ENCODE measurements at places on chromosomes 5 and 9. TPM values are rescaled to one million over a fixed set of nuclear protein-coding genes. Genes with fewer than 3 reads are reported as not detected.

DNA sequence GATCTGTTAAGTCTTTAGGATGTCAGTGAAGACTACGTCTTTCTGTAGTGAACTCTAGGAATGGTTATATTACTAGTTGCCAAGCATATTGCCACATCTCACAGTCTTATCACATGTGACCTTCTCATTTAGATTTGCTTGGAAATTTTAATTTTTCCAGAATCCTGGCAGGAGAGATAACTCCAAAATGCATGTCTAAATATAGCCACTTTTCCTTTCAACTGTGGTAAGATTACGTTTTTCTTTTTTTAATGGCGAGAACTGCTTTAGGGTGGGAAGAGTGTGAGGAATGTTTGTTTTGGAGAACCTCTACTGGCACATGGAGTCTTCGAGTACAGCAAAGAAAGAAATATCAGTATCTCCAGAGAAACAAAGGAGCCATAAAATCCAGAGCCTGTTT is 91.7 kb upstream of the ADAMTSL1 start:
- DNase-seq: peak; percentile 68

GTF3C5 gene
- 46.4 TPM for total RNA-seq

SLCO6A1 gene
- not detected for total RNA-seq

GRCh38 chr5:43415935-43416802 is 4.0 kb upstream of the CCL28 start:
- peak; percentile 45 for DNase-seq

TERT gene
- total RNA-seq: 0.50 TPM

DNA sequence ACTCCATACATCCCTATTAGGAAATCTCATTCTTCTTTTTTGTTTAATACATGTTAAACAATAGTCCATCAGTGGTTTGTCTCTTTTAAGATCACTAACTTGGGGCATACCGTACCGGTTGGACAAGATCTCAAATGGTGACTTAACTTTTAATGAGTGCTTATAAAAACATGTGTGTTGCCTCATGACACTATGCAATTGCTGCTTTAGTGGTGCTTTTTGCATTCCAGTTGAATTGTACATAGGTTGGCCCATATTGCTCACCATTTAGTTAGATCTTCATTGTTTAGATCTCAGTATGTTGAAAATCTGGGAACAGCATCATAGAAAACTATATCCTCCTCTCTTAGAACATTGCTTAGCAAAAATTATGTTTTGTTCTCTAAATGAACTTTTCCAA is 17.8 kb downstream of the C9orf85 start:
- peak; percentile 56 for DNase-seq

IL4 gene
- total RNA-seq: not detected

DNA sequence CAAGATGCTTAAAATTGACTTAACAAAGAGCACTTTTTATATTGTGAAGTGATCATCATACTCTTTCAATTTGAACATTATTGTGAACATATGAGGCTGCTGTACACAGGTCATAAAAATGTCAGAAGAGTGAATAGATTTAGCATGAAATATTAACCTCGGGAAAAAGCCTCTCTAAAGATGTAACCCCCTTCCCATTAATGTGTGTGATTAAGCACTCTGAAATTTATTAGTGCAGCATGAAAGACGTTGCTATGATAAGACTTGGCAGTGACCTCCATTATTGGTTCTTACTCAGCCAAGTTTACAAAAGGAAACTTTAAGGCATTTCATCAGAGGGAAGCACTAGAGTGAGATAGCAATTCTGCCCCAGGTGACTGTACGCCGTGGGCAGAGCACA is 326.5 kb downstream of the NTRK2 start:
- peak; percentile 56 for DNase-seq

GRCh38 chr5:66503203-66503789 is 92.9 kb upstream of the MAST4 start:
- DNase-seq: no peak

- DNase-seq: no peak
Observed at GRCh38 chr9:8706531-8706930, 907.0 kb upstream of the DMAC1 start.

DNA sequence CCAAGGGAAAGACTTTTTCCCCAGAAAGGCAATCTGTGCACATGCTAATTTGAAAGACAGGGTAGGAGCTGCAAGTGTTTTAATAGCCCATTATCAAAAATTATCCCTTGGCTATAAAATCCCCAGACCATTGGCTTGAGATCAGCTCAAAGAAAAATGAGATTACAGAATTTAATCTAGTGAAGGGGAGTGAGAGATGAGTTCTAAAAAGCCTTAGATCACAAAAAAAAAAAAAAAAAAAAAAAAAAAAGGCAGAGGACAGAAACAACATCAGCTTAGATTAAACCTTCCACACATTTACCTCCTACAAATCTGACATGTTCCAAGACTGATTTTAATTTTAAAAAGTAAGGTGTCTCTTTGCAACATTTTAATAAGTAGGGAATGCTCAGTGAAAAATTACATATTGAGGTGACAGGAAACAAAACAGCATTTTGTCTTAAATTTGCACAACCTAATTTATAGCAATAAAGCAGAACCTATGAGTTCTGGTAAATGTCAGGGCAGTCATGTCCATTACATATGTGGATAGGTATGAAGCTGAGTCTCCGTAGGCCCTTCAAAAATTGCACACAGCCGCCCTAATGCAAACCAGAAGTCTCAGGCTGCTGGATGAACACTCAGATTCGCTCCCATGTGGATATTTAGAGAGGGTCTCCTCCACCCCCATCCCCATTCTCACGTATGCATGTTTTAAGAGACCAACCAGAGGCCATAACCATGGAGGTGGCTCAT is 43.4 kb downstream of the NFIB start:
- peak; percentile 57 for DNase-seq

RMRP gene
- total RNA-seq: 14,410 TPM

DNA sequence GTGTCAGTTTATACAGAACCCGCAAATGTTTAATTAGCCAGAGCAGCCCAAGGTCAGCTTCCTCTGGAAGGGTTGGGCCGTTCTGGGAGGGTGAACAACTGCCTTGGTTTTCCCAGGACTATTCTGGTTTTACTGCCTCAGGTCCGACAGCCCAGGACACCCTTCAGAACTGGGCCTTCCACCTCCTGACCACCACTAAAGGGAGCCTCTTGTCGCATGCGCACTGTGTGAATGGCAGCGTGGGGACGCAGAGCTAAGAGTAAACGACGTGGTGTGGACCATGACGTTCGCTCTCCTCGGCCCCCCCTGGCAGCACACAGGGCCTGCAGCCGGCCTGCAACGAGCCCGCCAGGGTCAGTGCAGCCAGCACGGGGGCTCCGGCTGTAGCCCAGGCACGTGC is 214.9 kb downstream of the FANCC start:
- DNase-seq: no peak
